ENCODE measurements at places on chromosomes 2 and 18.

- no peak for DNase-seq
These were observed 3.0 kb downstream of the ADRA2B start for GRCh38 chr2:96113367-96113677.

GRCh38 chr2:158458617-158458920, 1.8 kb downstream of the PKP4 start:
- no peak for DNase-seq

DNA sequence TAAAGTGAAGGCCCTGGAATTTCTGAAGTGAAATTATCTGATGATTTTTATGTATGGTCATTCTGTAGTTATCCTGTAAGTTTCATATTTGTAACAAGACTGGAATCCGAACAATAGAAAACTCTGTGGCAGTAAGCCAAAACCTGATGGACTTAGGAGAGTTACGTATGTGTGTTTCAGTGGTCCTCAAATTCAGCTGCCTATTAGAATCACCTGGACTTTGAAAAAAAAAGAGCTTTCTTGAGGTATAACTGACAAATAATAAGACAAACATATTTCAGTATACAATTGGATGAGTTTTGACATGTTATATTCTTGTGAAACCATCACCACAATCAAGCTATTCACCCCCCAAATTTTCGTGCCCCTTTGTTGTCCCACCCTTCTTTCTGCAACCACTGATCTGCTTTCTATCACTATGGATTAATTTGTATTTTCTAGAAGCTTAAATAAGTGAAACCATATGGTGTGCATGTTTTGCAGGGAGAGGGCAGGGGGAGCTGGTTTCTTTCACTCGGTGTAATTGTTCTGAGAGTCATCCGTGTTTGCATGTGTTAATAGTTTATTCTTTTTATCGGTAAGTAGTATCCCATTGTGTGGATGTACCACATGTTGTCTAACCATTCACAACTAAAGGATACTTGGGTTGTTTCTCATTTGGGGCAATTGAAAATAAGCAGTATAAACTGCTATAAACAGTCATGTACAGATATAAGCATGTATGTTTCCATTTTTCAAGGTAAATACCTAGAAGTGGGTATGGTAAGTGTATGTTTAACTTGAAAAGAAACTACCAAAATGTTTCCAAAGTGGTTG, 50.2 kb upstream of the EML4 start:
- DNase-seq: no peak

GRCh38 chr18:59885579-59886163, 14.1 kb upstream of the PMAIP1 start:
- DNase-seq: no peak

DNA sequence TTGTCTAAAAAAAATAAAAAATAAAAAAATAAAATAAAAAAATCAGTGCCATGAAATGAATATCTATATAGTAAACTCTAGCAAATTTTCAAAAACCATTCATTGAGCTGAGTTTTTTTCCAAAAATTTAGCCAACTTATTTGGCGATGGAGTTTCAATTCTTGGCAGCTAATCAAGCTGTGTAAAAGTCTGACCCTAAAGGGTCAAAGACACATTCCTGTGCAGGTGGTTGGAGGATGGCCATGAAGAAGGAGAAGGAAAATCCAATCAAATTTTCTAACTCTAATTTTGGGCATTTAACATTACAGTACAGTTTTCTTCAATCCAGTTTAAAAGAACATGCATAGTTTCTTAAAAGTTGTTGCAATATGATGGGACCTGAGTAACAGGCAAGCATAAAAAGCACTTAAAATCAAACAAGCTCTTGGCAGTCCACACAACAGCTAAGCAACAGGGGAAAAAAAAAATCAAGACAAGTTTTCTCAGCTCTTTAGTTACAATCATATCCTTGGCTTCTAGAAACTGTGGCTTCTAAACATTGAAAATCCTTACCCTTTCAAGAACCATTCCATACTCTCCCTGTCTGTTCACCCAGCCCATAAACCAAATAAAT, 54.5 kb downstream of the ACVR1 start:
- no peak for DNase-seq

GRCh38 chr2:178452870-178453269, 1.7 kb downstream of the PJVK start:
- DNase-seq: no peak

GRCh38 chr2:205024822-205025518, 479.7 kb downstream of the PARD3B start:
- no peak for DNase-seq

GRCh38 chr18:22368021-22368420, 49.7 kb downstream of the CTAGE1 start:
- DNase-seq: no peak
